ENCODE measurements at places on chromosomes 2 and 18.
A peak's percentile ranks its signal among the peaks of the same experiment; 100 is the strongest.

- no peak for DNase-seq
These were observed 22.1 kb downstream of the IKZF2 start for GRCh38 chr2:213129311-213129710.

- DNase-seq = peak; percentile 5
These were observed 59.4 kb upstream of the MSTN start for GRCh38 chr2:190121971-190122370.

DNA sequence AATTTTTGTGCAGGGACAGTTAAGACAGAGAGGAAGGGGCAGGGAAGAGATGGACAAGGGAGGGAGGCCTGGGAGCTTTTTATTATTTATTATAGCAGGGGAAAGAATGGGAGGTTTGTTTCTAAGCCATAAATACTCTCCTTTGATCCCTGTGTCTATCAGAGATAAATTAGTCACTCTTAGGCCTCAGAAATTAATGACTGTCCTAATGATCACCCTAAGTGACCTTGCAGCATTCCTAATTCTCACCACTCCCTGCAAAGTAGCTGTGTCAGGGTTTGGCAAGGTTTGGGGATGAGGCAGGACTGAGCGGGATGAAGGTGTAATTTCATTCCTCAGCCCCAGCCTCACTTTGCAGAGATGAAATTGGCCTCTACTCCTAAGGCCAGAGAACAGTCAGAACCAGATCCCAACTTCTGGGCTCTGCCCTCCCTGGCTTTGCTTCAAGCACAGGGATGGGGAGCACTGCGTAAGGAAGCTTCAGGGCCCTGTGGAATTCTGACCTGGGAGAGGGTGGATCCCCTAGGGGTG is 95.0 kb downstream of the TMEM17 start:
- DNase-seq = no peak

GRCh38 chr2:215215637-215216036 is 77.2 kb upstream of the ABCA12 start:
- DNase-seq = no peak

DNA sequence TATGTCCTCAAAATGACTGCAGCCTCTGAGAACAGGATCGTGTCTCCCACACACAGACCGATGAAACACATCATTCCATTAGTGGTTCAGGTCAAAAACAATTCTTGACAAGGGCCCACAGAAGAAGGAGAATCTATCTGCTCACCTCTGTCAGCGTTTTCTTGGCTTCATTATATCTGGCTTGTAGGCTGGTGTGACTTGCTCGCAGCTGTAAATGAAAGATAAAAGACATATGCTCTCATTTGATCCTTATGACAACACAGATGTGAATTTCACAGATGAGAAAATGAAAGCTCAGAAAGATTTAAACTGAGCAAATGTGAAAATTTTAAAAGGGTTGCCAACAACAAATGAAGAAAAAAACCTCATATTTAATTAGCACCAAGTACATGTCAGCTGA is 61.6 kb downstream of the CCDC93 start:
- peak; percentile 45 for DNase-seq

- no peak for DNase-seq
These were observed 2.9 kb upstream of the EN1 start for GRCh38 chr2:118850168-118850900.

- DNase-seq = no peak
These were observed 112.7 kb upstream of the DLX2 start for GRCh38 chr2:172215172-172215935.

- DNase-seq = no peak
These were observed 56.5 kb downstream of the ACAA2 start for GRCh38 chr18:49756671-49757362.

GRCh38 chr2:893311-893710 is 57.3 kb upstream of the SNTG2 start:
- DNase-seq = no peak

DNA sequence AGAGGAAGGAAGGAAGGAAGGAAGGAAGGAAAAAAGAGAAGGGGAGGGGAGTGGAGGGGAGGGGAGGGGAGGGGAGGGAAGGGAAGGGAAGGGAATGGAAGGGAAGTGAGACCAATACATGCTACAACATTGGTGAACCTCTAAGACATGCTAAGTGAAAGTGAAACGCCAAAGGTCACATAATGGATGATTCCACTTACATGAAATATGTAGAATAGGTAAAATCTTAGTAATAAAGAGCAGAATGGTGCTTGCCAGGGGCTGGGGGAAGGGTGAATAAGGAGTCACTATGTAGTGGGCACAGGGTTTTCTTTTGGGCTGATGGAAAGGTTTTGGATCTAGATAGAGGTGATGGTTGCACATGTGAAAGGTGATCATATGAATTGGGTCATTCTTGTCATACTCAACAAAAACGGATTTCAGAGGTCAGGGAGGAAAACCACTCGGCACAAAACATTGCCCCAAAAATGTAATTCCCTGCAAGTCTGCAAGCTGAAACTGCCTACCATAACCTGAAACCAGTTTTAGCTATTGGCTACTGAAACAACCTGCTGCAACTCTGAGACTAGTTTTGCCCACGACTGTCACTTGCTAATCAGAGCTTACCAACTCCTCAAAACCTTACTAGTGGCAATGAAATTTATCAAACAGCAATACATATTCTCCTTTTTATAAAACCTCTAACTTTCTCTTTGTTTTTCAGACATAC is 59.2 kb downstream of the CCDC141 start:
- no peak for DNase-seq

- DNase-seq = no peak
These were observed 11.6 kb downstream of the GLI2 start for GRCh38 chr2:120747281-120747680.

DNA sequence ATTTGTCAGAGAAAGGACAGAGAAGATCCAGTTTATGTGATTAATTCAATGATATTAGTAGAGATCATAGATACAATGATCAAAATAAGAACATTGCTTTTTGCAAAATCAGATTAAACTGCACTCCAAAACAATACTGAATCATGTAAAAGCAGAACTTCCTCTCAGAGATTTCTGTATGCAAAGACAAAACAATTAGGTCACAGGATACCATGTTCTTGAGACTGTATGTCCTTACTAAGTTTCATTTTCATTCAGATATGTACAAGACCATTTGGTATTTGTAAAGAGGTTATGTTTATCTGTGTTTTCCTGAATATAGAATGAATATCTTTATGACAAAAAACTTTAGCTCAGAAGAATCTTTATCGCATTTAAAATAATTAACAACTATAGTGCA is 161.8 kb downstream of the DLGAP1 start:
- no peak for DNase-seq

- no peak for DNase-seq
These were observed 25.0 kb downstream of the SPEG start for GRCh38 chr2:219459460-219460311.

DNA sequence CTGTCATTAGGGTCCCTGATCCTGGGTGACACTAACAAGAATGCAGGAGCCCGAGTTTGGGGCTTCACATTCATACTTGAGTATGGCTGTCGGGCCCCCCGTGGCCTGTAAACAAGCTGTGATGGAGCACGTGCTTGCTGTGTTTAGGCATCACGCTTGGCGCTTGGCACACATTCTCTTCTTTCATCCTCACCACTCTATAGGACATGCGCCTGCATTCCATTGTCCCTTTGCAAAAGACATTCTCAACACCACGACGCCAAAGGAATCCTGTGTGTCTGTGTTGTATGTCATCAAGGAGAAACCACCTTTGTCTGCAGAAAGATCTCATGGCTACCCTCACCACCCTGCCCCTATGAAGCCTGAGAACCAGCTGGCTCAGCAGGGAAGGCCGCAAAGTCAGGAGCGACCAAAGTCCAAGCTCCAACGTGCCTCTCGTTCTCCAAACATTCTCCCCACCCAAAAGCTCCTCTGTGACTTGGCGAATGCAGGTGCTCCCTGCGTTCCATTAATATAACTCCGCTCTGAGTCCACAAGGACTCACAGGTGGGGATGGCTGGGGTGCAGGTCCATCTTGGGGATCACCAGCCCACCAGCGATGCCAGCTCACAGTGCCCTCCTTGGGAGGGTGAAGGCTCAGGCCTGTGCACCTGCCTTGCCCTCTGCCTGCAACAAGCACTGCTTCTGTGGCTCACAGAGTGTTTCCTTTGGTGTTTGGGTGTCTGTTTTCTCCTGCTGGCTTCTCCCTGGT is 6.2 kb upstream of the PER2 start:
- no peak for DNase-seq

DNA sequence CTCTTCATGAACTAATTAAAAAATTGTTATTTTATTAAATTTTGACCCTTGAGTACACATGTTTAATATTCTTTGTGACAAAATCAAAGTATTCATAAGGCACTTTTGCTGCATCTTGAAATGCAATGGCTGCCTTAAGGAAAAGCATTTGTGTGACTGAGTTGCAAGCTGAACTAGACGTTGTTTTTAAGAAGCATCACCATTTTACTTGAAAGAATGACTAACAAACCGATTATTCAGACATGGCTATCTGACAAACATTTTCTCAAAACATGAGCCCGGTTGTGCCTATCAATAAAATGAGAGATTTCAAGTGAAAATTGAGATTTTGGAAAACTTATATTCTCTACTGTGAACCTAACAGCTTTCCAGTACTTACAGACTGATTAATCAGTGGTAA is 2.8 kb downstream of the GCFC2 start:
- no peak for DNase-seq

DNA sequence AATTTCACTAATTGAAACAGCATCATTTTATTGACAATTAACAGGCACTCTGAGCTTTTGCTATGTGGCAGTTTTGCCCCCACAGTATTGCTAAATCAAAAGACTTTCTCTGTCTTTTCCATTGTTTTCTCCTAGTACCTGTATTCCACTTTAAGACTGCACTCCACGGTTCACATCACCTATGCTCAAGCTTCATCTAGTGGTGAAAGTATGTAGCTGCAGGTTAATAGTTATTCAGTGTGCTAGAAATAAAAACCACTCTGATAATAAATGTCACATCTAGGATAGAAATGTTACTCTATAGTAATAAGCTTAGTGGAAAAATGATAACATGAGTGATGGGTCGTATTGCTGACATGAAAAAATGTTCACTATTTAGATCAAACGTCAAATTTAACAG is 24.6 kb downstream of the ARL6IP6 start:
- DNase-seq = peak; percentile 48

DNA sequence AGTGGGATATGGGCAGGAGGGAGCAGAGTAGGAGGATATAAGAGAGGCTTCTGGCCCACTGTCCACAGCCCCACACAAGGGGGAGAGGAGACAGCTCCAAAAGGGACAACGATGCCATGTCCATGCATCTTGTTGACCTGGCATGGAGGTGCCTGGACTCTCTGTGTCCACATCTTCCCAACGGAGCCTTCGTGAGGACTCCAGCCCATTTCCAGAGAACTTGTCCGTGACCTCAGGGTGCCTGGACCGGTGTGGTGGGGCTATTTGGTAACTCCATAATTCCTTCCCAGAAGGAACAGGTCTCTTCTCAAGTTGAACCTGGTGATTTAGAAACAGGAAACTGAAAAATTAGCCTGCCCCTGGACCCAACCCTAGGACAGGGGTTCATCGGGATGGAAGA is 133.9 kb downstream of the CYP26B1 start:
- DNase-seq = no peak

- no peak for DNase-seq
These were observed 108.6 kb downstream of the AGPS start for GRCh38 chr2:177501186-177501585.

DNA sequence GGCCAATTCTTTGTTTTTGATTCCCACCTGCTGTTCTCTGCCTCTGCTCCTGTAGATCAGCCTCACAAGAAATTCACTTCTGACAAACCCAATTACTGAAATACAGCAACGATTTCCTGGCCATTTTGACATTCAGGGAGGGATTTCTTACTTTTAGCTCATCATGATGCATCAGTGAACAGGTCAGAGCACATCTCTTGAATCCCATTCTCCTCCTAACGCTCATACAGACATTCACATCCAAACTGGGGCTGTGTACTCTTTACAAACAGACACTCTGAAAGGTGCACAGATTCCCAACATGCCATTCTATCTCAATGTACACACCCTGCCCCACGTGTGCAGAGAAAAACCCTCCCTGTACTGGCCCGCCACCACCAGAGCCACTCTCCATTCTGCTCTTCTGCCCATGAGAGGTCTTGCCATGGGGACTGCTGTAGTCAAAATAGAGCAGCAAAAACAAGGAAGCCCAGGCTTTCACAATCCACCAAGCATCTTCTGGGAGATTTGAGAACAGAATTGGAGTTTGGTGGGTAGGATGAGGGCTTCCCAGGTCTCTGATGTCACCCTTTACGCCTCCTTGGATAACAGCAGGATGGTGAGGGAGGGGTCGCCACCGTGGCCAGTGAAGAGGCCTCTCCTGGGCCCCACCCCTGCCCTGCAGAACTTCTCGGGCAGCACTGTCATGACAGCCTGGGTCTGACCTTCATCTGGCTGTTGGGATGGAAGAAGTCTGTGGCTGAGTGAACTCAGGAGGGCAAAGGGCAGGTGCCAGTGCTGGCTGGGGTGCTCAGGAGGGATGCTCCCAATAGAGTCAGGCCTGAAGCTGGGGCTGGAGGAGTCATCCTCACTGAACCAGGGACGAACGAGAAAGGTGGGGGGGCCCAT is 41.9 kb upstream of the ZFP36L2 start:
- no peak for DNase-seq

- peak; percentile 51 for DNase-seq
These were observed 3.2 kb downstream of the DNAJB2 start for GRCh38 chr2:219282375-219282774.

DNA sequence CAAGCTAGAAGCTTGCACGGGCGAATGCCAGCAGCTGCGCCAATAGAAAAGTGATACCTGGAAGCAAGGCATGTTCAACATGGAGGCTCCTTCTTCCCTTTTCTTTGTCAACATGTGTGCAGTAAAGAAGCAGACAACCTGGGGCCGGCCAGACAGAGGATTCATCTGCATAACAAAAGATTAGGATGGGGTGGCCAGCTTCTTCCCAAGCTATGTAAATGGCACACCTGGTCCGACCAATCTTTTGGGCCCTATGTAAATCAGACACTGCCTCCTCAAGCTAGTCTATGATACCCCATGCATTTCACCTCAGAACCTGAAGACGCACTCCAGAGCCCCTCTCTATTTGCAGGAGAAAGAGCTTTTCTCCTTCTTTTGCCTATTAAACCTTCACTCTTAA is 66.4 kb upstream of the TGFA start:
- no peak for DNase-seq

DNA sequence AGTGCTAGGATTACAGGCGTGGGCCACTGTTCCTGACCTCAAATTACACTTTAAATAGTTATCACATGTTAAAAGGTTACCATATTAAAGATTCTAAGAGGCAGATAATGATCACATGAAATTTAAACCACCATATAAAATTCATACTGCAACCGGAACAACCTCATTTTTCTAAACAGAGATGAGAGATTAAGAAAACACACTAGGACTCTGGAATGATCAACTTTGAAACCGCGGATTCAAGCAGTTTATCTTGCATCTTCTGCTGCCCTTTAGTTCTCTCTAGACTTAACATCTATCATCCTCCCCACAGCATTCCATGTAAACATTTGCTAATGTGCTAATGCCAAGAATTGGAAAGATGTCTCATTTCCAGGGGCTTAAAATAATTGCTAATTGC is 115.8 kb downstream of the PIGN start:
- DNase-seq = no peak

DNA sequence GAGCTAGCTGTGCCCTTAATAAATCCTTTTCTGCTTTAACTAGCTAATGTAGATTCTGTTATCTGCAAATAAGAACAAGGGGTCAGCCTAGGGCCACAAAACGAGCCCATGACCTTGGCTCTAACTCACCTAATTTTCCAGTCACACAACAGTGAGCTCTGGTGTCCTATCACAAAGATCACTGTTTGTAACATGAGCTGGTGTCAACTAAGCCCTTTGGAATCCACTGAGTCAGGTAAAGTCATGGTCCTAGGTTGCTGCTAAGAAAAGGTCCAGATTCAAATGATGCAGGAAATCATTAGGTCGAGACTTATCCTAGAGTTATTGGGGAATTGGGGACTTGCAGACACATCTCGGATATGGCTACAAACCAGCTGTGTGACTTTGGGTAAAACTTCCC is 49.9 kb downstream of the ST8SIA5 start:
- no peak for DNase-seq

Measured in NCI-H2171 treated with DMSO at 0.1 percent for 48 hours (cell line).